ENCODE measurements at places on chromosomes 4 and X.

- DNase-seq, result no peak
These were observed 44.9 kb downstream of the SH3KBP1 start for GRCh38 chrX:19842542-19842941.

DNA sequence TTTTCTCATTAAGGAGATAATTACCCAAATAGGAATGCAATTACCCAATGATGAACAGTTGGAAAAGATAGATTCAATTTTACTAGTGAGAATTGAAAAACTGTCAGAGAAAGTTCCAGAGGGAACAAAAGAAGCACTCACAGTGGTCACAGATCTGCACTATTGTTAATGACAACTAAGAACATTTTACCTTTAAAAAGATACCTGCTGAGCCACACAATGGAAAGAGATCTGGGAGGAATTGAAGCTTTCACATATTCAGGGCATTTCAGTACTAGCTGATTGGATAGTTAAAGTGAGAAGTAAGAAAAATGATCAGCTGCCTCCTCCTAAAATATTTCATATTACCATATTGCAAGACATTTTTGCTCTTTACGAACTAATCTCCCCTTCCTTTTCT is 1822.2 kb downstream of the STIM2 start:
- no peak for DNase-seq

- peak; percentile 39 for DNase-seq
These were observed 47.8 kb downstream of the SLC9A7 start for GRCh38 chrX:46710927-46711623.

- no peak for DNase-seq
These were observed 859.4 kb upstream of the FTHL17 start for GRCh38 chrX:31931225-31931624.

- DNase-seq, result peak; percentile 9
These were observed 46.1 kb upstream of the CTSO start for GRCh38 chr4:155999725-156000124.

DNA sequence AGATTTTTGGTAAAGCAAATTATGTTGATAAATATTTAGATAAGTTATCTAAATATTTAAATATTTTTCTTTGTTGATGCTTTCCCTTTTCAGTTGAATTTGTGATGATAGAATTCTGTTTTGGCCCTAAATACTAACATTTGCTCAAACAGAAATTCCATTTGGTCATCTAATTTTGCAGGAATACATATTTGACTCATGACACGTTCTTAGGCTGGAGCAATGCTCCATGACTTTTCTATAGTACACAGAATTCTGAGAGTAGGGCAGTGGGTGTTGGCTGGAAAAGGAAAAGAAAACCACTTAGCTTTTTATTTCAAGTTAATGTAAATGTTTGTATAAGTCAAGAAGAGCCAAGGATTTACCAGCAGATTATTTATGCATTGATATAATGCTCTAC is 58.6 kb upstream of the GK2 start:
- no peak for DNase-seq

DNA sequence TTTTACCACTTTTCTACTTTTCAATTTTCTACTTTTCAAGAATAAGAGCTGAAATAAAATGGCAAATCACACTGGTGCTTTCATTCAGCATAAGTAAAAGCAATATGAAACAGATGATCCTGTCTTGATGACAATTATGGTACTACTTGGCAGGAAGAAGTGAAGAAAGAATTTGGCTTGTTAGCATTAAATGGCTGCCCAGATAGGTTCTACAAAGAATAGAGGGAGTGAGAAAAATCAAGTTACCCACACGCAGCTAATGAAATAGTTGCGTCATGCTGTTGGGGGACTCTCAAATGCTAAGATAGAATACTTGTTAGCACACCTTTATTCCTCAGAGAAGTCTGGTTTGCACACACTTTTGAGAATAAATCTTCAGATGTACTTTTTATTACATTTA is 12.5 kb upstream of the LCORL start:
- no peak for DNase-seq

DNA sequence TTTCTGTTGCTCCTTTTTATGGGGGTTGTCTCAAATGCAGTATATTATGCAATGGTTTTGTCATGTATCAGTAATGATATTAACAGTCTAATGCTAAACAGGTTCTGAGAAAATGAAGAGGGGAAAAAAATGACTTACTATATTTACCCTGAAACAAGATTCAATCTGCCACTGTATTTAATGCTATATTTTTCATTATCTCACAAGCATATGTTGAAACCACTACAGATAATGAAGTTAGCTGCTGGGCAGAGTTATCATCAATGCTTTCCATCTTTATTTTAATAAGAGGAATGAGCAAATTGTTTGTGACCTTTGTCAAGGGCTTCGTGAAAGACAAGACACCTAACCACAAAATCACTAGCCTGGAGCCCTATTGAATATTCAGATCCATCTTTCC is 32.6 kb upstream of the NAA11 start:
- DNase-seq, result no peak

GRCh38 chrX:107542500-107542899 is 85.8 kb upstream of the PRPS1 start:
- DNase-seq, result no peak

- no peak for DNase-seq
These were observed 47.6 kb downstream of the METTL14 start for GRCh38 chr4:118732591-118733330.

DNA sequence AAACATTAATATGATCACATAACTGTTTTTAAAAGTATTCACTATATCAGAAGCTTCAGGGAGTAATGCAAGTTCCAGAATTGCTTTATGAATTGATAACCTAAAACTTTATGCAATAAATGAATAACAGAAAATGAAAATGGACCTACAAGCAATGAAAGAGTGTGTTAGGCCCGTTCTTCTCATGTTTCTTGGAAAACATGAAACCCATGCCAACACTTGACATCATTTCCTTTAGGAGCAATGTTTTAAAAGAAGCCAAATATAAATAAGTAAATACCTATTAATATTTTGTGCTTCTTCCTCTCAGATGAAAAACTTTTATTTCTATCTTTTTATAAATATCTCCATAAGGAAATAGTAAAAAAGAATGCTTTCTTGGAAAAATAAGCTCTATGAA is 123.0 kb upstream of the GALNT7 start:
- DNase-seq, result no peak

- peak; percentile 18 for DNase-seq
These were observed 107.6 kb upstream of the FAM9C start for GRCh38 chrX:13151828-13152517.

DNA sequence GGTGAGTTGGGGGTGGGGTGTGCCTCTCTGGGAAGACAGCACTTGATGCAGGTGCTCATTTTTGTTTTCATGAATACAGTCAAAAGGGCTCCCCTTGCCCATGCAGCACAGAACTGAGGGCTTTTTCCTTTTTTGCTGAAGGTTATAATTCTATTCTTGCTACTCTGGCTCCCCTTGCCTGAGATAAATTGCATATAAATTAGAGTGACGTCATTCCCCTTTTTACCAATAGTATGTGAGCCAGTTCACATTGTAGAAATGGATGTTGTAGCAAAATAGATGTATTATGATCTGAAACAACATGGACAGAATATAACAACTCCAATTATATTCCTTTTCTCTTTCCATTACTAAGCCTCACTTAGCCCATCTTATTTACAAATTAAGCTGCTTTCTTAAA is 28.4 kb downstream of the CXorf58 start:
- no peak for DNase-seq

DNA sequence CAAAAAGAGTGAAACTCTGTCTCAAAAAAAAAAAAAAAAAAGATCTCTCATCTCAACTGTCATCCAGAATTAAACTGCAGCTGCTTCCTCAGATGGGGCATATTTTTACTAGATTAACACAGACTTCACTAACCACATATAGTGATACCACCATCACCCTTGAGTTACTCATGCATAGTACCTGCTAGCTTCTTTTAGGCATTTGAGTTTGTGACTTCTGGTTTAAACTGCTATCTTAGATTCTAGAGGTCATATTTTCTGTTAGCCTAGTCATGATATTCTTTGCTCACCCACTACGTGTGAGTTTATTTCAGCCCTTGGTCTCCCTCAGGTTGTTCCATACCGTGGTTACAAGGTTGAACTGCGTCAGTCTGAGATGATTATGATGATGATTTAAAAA is 154.9 kb upstream of the BMP3 start:
- DNase-seq, result no peak

DNA sequence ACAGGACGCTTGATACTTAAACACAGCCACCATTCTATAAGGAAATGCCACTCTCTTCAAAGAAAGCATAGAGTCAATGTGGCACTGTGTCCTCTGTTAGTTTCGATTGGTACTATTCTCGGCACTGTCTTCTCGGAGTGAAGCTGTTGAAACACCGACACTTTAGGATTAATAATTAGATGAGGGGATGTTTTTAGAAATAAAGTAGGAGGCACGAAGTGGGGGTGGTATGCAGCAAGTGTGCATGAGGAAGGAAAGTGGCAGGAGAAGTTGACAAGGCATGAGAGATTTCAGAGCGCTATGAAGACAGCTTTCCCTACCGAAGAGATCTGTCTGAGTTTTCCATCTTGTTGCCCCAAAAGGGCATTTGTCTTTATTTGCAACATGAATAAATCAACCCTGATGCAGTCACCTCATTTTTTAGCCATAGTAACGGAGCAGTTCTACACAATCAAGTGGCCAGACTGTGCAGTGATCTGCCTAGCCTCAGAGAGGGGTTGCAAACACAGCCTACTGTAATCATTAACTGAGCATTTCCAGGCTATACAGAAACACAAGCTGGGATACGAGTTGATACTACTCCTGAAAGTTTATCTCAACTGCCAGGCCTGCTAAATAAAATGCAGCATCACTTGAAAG is 8.3 kb downstream of the GPRIN3 start:
- DNase-seq, result no peak

DNA sequence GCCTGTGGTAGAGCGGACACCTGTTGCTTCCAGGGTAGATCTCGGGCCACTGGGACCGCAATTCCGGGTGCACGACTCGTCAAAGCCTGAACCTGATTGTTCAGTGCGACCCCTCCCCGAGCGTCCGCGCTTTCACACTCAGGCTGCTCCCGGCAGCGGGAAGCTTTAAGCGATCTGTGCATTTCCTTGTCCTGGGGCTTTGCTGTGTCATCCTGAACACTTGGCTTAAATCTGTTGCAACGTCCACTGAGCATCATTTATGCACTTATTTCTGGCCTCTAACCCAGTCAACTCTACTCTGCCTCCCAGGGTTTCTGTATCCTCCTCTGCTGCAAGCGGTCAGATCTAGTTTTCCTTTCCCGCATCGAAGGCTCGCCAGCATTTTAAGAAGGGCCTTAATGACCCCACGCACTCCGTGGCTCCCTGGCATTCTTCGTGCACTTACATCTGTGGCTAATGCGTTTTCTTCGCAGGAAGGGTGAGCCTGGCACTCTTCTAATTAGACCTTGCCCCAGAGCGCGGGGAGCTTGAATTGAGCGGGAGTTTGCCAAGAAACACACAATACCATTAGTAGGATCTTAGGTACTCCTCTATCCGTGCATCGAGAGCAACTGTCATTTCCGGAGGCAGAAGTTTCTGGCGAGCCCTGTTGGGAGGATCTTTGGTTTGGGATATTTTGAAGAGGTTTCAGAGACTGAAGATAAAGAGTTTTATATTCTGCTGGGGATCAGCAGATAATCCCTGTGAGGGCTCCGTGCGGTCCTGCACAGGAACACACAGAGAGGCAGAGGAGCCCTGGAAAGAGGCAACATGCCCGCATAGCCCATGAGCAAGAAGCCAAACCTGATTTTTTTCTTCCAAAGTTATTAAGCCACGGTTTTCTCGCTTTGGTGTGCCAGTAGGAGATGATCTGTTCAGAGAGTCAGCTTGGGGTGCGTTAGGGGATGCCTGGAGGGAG is 654 bp upstream of the DDIT4L start:
- DNase-seq, result no peak

DNA sequence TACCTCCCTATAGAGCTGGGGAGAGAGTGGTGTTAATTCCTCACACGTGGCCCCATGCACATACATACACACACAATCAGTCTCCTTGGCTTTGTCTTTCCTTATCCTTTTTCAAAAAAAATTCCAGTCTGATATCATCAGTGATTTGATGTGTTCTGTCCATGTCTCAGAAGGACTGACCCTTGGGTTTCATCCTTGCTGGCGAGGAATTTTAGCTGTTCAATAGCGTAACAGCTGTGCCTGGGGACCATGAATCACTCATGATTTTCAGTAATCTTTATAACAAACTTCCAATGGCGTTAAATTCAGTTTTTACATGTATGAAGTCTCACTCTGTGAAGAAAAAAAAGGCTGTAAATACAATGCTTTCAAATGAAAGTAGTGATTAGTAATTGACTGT is 204.6 kb downstream of the RBMX2 start:
- DNase-seq, result no peak

DNA sequence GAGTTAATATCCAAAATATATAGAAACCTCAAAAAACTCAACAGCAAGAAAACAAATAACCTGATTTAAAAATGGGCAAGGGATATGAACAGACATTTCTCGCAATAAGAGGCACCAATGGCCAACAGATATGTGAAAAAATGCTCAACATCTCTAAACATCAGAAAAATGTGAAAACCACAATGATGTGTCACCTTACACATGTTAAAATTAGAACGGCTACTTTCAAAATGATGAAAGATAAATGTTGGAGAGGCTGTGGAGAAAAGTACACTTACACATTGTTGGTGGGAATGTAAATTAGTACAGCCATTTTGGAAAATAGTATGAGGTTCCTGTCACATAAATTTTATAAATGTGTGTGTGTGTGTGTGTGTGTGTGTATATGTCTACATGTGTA is 731.3 kb downstream of the DMD start:
- no peak for DNase-seq

- DNase-seq, result no peak
These were observed 434.7 kb downstream of the PACRGL start for GRCh38 chr4:21134994-21135393.

GRCh38 chr4:37388681-37389365 is 144.3 kb downstream of the NWD2 start:
- no peak for DNase-seq

DNA sequence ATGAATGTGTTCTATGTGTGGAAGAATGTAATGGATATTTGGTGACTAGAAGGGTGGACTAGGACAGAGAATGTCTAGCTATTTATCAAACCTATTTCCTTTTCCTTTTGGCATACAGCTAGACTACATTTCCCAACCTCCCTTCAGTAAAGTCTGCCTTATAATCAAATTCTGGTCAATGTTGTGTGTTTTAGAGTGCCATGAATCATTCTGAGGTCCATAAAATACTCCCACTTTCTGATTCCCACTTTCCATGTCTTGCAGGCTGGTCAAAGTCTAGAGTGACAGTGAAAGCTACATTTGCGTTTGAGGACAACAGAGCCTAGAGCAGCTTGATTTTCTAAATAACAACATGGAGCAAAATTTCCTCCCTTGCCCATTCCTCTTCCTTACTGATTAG is 217.2 kb downstream of the UGT8 start:
- no peak for DNase-seq

DNA sequence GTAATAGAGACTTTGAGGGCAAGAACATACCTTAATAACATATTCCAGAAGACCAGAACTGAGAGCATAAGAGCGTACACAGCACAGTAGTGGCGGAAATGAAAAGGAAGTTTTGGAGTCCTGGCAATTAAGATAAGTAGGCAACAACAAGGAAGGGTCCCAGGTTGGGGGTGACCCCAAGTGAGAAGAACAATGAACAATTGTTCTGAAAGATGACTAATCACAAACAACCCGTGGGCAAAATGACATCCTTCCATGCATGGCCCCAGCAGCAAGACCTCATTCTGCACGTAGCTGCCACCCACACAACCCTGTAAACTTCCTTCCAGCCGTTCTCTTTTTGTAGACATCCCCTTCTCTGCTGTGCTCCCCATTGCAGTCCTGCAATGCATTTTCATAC is 384.4 kb upstream of the PABPC4L start:
- no peak for DNase-seq

- no peak for DNase-seq
These were observed 207.2 kb upstream of the NPY2R start for GRCh38 chr4:155001251-155001650.

- DNase-seq, result no peak
These were observed 180.5 kb upstream of the ETNPPL start for GRCh38 chr4:108943371-108943770.
